ENCODE measurements at places on chromosomes 11 and 22.

DNA sequence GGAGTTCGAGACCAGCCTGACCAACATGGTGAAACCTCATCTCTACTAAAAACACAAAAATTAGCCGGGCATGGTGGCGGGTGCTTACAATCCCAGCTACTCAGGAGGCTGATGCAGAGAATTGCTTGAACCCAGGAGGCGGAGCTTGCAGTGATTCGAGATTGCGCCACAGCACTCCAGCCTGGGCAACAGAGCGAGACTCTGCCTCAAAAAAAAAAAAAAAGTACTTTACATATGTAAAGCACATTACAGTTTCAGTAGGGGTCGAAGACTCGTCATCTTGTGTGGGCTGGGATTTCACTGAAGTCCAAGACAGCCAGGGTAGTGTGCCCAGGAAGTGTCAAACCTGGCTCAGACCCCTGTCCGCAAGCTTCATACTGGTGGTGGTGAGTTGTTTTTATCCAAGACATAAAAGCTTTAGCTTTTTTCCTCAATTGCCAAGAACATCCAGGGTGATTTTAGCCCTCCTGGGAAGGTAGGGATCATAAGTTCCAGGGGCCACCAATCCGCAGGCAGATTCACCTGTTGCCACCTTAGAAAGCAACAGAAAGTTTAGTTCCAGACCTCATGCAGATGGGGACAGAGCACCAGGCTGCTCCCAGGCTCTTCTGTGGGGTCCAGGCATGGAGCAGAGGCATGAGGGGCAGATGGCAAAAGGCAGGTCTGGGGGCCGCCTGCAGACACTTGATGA, 21.6 kb upstream of the ADORA2A start:
- no peak for DNase-seq

DNA sequence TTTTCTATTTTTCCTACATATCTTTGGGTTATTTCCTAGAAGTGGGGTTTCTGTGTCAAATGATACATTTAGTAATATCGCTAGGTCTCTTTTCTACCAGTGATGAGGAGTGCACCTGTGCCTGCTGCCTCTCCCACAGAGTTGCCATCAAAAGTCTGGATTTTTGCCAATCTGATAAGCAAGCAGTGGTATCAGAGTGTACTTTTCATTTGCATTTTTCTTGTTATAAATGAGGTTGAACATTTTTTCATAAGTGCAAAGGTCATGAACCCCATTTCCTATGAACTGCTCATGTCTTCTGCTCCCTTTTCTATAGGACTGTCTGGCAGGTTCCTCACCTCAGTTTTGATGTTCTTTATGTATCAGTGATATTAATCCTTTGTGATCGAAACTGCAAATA, 1.7 kb downstream of the TRPM5 start:
- no peak for DNase-seq

- no peak for DNase-seq
Measured at GRCh38 chr11:118670063-118670462, 9.4 kb downstream of the TREH start.

DNA sequence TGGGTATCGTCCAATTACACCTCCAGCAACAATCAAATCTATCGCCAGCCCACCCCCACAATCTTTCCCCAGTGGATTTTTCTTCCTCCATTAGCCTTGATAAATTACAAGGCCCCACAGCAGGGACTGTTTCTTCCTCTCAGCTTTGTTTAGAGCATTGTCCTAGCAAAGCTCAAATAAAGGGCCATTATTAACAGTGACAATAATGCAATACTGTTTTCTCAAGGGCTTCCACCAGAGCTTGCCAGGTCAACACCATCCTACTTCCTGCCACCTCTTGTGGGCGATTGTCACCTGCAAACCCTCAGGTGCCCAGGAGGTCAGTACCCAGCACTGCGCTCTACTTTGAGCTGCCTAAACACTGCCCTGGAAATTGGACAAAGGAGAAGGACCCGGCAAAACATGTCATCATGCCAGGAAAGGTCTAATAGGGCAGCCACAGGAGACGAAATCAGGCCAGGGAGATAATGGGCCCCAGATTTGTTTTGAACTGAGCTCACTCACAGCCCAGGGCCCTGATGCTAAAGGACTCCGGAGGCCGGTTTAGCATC, 95.2 kb downstream of the ABTB2 start:
- DNase-seq, result no peak

DNA sequence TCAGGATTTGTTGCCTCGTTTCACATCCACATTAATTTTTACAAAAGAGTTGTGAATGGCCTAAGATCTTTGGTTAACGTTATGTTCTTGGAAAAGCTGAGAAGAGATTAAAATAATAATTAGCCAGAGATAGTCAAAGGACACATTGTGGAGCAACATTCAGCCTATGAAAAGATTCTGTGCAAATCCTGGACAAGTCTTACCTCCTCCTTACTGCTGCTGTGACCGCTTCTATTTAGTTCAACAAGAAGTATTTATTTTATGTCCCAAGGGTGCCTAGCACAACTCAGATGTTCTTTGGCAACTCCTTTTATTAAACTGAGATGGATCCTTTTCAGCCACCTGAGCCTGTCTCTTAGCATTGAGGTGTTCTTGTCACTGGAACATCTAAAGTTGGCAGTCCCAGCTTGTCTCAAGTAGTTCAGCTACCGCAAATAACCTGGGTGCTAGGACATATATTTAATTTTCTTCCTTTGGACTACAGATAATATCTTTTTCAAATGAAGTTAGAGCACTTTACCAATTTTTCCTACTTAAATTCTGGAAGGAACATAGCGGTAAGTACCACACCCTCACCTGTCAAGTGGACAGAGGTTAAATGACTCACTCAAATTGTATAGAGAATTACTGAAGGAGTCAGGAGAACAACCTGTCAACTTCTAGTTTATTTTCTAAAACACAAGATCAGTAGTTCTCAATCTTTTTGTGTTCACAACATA, 80.5 kb upstream of the CHRM4 start:
- no peak for DNase-seq

DNA sequence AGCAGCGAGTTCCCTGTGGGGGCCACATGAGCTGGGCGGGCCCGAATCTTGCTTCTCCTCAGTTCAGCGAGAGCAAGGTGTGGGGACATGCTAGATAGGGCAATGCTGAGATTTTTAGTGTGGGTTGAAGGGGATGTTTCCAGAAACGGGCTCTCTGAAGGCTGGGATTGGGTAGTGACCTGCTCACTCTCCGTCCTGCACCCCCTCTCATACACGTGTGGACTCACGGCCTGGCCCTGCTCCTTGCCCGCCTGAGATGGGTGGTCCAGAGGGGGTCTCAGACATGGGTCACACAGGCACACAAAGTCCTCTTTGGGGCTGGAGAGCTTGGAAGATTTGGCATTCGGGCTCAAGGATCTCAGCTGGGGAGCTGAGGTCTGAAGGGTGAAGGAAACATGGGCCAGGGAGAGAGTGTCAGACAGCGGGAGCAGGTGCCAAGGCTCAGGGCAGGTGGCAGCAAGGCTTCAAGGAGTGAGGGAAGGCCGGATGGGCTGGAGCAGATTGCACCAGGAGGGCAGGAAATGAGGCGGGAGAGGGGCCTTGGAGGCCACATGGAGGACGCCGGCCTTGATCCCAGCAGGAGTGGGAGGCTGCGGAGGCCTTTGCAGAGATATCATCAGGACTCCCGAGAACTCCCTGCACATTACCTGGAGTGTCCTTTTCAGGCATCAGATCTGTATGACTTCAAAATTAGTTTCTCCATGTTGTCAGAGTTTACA, 74.1 kb downstream of the PARVB start:
- no peak for DNase-seq

- DNase-seq, result no peak
Measured at GRCh38 chr22:45225732-45226502, 14.8 kb downstream of the KIAA0930 start.

- no peak for DNase-seq
Measured at GRCh38 chr22:20423906-20424551, 13.6 kb downstream of the SCARF2 start.

GRCh38 chr11:104704146-104704830, 194.0 kb downstream of the CASP12 start:
- DNase-seq, result no peak

- no peak for DNase-seq
Measured at GRCh38 chr11:77724636-77725035, 87.0 kb upstream of the CLNS1A start.

DNA sequence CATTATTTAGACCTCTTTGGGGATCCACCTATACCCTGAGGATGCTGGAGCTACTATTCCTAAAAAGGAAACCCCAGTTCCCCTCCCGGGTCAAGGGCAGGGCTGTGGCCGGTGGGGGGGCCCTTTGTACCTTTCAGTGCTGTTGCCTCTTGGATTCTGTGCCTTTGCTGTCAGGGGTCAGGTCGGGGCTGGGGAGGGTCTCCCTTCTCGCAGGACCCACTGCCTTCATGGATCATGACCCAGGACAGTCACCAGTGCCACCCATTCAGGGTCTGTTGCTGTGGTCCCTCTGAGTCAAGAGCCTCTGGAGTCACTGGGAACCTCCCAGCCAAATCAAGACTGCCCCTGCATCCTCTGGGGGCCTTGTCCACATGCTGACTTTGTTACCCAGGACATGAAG, 78.1 kb upstream of the CCND1 start:
- no peak for DNase-seq

GRCh38 chr11:74641905-74642304, 49.5 kb downstream of the POLD3 start:
- DNase-seq, result no peak

GRCh38 chr22:33357981-33358399, 299.8 kb upstream of the SYN3 start:
- DNase-seq, result no peak
